ENCODE measurements at places on chromosomes 2 and 18.

GRCh38 chr2:73877071-73877802 lies 15.6 kb upstream of the ACTG2 start:
- DNase-seq: no peak

GRCh38 chr2:229635371-229635680 lies 79.0 kb downstream of the DNER start:
- no peak for DNase-seq

DNA sequence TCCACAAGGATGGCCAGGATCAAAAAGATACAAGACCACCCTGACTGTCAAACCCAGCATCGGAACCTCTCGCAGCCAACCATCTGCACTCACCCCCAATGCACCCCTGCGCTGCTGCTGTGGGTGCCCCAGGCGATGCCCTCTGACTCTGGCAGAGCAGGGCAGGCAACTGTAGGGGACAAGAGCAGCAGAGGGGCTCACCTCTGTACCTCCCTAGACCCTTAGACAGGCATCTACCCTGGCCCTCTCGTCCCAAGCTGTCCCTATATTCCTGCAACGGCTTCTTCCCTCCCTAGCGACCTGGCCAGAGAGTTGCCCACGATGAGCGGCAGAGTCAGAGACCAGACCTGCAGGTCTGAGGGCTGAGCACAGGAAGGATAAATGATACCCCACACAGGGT lies 128.2 kb downstream of the HDAC4 start:
- no peak for DNase-seq

GRCh38 chr2:198315791-198316630 lies 511.6 kb downstream of the PLCL1 start:
- DNase-seq: no peak

DNA sequence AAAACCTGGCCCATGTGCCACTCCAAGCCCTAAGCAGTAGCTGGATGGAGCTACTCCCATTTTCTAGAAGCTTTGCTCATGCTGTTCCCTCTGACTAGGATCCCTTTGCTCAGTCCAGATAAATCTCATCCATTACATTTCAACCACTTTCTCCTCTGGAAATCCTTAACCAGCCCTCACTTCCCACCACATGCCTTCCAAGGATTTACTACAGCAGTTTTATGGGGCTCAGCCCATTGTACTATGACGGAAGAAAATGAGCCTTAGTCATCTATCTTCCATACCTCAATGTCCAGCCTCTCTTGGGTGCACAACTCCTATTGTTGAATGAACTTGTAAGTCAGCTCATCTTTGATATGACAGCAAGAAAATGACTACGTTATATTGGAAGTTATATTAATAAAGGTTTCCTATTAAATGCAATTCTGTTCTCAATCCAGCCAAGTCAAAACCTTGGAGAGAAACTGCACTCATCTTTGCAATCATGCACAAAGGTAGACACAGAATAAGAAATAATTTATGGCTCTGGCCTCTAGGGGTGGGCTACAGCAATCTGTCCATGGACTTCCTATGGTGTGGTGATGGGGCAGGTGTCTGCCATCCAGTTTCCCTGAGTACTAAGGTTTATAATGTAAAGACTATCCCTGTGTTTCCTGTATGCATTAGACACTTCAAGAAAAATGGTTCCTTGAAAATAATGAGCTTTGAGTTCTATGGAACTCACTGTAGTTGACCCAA lies 3.4 kb downstream of the B4GALT6 start:
- DNase-seq: no peak

GRCh38 chr18:66428795-66429194 lies 175.1 kb downstream of the CDH19 start:
- no peak for DNase-seq

DNA sequence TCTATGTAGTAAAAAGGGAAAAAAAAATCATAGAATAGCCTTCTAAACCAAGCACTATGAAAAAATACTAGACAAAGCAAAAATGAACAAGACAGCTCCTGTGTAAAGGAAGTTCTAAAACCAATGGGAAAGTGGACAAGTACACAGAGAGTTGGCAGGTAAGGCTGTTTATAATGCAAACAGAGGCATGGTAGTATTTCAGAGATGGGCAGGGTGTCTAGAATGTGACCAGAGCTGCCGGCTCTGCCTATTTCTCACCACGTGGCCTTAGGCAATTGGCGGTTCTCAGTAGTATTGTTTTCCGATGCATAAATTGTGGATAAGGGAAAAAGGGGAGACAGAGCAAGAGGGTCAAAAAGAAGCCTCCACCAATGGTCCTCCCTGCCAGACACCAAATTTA lies 173.6 kb downstream of the ANKRD30B start:
- DNase-seq: no peak

DNA sequence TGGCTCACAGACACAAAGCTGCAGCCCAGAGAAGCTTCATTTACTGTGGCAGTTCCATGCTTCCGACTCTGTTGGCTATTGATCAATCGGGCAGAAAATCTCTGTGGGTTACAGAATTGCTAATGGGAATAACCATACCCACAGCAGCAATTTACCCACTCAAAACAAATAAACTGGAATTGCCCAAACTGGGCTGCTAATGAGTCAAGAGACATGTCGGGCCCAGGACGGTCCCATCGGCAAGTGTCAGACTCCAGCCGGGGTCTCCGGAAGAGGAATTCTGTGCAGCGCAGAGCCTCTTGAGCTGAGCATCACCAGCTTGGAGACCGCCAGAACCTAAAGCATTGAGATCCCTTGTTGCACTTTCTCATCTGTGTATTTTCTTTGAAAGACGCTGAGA lies 67.8 kb downstream of the TMEM18 start:
- DNase-seq: no peak

- DNase-seq: no peak
Observed at GRCh38 chr2:220377482-220378155, 750.2 kb downstream of the SLC4A3 start.

- no peak for DNase-seq
Observed at GRCh38 chr2:144011098-144011497, 508.8 kb downstream of the ZEB2 start.

GRCh38 chr2:240894836-240895558 lies 959 bp downstream of the MAB21L4 start:
- no peak for DNase-seq

DNA sequence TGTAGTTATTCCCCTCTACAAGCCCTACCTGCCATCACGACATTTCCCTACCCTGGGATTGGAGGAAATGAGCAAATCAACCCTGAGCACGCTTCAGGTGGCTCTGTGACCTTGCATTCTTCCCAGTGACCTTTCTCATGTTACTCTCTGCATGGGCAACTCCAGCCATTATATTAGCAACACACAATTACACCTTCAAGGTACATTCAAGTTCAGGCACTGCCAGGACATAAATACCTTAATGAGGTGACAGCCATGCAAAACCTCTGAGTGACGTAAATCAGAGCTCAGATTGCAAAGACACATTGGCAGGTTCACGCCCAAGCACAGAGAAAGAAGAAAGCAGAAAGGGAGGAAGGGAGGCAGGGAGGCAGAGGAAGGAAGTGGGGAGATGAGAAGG lies 68.7 kb upstream of the ALK start:
- DNase-seq: no peak

DNA sequence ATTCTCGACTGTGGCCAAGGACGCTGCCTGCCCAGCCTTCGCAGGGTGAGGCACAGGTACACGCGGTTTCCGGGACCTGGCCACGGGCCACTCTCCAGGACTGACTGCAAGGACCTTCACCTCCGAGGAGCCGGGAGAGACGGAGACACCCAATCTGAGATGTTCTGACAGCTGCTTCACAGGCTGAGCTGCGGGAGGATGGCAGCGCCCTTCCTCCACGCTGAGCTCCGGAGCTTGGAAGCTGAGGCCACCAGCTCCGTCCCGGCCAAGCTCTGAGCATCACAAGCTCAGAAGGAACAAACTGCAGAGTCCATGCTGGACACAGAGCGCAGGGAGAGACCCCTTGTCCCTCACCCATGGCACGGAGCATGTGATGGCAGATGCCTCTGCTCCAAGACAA lies 71.1 kb upstream of the CTDP1 start:
- DNase-seq: no peak

- DNase-seq: no peak
Observed at GRCh38 chr2:69081001-69081580, 68.1 kb downstream of the ANTXR1 start.

DNA sequence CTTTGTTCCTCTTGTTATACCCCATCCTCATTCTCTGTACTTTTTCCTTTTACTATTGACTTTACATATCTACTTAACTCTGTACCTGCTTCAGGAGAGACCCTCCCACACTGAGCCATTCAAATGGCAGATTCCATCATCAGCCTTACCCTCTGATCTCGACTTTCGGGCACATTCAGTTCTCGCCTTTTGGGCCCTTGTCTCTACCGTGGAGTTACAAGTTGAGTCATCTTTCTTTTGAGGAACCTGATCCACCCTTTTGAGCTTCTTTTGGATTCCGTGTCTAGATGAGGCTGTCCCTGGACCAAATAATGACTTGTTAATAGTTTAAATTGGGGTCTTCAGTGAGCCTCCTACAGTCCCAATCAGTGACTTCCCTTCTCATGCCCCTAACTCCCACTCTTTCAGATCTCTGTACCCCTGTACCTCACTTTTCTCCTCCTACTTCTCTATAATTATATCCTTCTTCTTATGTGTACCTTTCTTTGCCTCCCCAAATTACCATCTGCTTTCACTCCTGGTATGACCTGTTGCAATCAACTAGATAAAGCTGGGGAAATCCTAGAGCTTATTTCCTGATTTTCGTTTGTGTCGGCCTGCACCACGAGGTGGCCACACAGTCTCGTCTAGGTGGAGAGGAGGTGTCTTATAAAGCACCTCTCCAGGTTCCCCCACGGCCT lies 17.2 kb downstream of the SP110 start:
- no peak for DNase-seq

GRCh38 chr2:15800495-15801329 lies 139.6 kb upstream of the MYCN start:
- no peak for DNase-seq

DNA sequence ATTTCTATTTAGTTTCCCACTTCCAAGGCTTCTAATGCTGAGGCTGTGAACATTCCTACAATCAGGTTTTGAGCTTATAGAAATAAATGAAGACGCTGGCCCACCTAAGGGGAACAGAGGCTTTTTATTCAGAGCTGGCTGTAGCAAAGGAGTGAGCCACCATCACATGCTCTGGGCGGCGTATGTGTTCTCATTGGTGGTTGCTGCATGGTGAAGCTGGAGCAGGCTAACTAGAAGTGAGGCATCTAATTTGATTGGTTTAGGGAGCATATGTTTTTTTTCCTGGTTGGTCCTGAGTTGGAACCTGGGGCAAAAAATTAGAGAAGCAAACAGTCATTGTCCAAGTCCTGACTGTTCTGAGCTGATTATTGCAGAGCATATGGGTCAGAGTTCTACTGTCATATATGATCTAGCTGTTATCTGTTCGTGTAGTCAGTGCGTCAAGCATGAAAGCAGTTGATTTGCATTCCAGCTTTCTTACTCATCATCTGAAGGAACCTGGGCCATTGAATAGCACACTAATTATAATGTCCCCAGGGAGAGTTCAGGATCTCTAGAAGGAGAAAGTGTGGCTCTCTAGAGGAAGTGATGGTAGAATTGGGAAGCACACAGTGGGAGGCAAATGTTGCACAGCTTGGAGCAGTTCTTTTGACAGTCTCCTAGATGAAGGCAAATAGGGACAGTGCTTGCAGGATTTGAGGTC lies 279.6 kb downstream of the PARD3B start:
- no peak for DNase-seq

GRCh38 chr18:68791801-68792200 lies 6.1 kb upstream of the CCDC102B start:
- no peak for DNase-seq

DNA sequence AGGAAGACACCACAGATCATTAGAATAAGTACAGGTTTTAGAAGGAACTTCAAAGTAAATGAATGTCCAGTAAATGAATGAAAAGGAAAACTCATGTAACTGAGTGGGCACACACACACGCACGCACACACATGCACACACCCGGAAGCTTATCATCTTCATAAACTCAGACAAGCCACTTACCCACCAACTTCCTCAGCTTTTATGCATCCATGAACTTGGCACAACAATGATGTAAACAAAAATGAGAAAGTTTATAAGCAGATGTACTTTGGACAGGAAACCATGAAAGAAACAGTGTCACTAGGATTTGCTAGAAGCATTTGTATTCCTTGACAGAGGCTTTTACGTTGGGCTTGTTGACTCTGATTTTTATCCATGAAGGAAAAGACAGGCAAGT lies 23.2 kb downstream of the RNF152 start:
- DNase-seq: no peak

DNA sequence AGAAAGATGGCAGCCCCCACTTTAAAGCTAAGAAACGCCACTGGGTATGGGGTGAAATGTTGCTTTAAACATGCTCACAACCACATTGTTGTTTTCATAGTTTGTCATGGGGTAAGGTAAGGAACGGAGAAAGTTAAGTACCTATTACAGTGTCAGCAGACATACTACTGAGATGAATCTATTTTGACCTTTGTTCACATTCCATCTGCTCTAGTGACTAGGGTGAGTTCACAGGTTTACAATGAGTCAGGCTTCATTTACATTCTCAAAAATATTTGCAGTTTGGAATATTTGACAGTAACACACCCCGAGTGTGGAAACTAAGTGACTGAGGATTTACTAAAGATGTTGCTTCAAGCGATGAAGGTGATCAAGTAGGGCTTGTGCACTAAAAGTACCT lies 428.7 kb upstream of the ACVR2A start:
- DNase-seq: no peak

DNA sequence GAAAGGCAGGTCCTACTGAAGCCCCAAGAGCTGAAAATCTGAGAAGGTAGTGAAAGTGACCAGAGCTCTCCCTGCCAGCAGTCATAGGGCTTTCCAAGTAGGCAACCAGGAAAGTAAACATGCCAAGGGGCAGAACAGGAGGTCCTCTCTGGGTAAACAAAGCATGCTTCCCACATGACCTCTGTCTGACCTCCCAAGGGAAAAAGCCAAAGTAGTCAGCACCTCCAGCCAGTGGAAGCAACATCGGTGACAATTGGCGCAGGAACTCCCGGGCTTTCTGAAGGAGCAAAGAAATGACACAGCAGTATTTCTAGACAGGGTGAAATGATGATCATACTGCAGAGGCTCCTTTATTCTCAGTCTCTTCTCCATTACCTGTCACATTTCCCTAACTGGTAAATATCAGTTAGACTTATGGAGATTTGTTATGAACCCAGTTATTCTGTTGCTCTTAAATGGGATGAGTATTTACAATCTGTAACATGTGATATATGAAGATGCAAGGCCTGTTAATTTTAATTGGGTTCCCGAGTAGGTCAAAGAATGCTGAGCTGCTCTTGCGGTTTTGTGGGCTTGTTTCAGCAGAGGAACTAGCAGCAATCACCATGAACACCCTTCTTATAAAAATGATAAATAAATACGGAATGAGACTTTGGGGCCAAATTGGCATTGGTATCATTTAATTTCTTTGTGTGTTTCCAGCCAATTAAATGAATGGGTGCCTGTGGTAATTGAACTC lies 321.0 kb downstream of the RND3 start:
- DNase-seq: no peak

GRCh38 chr18:48562075-48562474 lies 23.2 kb downstream of the CTIF start:
- DNase-seq: no peak

GRCh38 chr2:158953926-158954763 lies 14.3 kb upstream of the TANC1 start:
- DNase-seq: no peak

- DNase-seq: no peak
Observed at GRCh38 chr18:46596119-46596518, 60.9 kb downstream of the LOXHD1 start.

- DNase-seq: no peak
Observed at GRCh38 chr18:26227051-26227670, 916 bp downstream of the TAF4B start.

- DNase-seq: no peak
Observed at GRCh38 chr2:74555610-74556103, 1.1 kb downstream of the DOK1 start.
